ENCODE measurements at places on chromosomes 5 and 9.

- DNase-seq: no peak
These were observed 86.5 kb upstream of the LMX1B start for GRCh38 chr9:126527109-126527825.

DNA sequence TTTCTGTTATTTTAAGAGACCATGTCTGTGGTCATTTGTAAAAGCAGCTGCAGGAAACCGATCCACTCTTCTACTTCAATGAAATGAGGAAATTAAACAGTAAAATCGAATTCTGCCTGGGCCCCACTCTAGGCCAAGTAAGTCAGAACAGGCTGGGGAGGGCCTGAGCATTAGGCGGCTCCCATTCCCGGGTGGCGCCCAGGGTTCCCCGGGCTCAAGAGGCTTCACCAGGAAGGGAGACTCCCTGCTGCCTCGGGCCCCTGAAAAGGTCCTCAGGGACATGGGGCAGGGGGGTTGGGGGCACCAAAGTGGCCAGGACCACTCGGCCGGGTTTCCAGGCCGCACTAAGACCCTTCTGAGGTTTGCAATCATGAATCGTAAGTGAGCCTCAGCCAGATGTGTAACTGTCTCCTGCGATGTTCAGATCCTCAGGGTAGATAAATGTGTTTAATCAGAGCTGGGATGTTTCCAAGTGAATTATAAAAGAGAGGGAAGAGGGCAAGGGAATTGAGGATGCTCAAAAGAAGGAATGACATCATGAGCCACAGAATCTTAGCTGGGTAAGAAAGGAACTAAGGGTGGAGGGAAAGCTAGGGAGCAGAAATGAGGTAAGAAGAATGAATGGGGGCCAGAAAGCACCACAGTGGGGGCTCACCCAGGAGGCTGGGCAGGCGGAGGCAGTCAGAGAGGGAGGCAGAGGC lies 24.6 kb downstream of the MED10 start:
- no peak for DNase-seq

DNA sequence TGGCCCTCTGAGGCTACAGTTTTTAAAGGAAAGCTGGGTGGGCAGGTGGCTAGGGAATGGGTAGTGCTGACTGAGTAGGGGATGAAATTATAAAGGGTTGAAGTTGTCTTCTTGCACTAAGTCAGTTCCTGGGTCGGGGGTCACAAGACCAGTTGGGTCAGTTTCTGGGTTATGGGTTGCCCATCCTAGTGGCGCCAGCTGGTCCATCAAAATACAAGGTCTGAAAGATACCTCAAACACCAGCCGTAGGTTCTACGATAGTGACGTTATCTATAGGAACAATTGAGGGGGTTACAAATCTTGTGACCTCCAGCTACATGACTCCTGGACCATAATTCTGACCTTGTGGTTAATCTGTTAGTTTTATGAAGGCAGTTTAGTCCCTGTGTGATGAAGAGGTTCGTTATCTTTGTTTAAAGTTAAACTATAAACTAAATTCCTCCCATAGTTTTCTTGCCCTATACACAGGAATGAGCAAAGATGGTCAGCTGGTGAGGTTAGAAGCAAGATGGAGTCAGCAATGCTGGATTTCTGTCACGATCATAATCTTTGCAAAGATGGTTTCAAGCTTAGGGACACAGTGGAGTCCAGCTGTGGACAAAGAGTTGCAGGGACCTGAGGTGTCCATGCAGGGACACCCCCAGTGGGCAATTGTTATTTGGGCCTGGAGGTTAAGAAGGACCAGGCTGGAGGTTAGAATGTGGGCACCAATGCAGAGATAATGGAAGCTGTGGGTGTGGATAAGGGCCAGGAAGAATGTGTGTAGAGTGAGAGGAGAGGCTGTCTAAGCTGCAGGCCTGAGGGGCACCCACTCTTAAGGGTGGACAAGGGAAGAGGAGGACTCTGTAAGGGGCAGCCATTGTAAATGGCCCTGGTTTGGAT lies 14.0 kb upstream of the CREBRF start:
- no peak for DNase-seq

DNA sequence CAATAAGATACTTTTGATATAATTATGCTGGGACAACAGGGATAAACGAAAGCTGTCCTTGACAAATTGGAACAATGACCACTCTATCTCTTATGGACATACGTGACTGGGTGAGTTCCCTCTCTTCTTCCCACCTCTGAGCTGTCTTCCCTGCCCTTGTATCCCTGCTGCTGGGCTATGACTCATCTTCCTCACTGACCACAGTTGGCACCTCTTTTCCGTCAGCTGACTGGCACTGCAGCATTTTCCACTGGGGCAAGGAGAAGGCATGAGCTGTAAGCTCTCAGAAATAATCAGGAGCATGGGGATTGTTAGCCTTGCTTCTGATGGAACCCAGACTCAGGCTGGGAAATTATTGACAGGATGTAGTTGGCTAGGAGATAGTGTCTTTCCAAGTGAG lies 48.7 kb downstream of the PCSK1 start:
- DNase-seq: no peak

DNA sequence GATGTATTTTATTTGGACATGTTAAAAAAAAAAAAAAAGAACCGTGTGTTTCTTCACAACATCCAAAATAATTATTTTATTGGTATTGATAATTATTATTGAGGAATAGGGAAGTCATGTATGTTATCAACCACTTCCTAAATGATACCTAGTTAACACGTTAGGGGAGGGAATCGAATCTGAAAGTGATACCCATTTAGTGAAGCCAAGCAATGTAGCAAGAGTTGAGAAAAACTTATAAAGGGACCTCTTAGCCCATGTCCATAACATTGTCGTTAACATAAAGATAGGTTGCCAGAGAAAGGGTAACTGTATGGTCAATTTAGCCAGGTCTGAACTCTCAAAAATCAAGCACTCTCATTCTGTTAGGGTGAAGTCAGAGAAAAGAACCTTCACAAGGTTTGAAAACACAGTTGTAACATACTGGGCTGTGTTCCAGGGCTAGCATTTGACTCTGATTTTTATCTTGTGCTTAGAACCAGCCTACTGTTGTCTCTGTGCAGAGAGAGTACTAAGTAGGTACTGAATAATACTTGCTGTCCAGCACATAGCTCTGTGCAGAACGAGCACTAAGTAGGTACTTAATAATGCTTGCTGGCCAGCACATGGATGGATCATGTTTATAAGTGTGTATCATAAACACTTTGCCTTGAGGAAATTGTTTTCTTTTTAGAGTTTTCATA lies 60.4 kb downstream of the GHR start:
- DNase-seq: no peak

DNA sequence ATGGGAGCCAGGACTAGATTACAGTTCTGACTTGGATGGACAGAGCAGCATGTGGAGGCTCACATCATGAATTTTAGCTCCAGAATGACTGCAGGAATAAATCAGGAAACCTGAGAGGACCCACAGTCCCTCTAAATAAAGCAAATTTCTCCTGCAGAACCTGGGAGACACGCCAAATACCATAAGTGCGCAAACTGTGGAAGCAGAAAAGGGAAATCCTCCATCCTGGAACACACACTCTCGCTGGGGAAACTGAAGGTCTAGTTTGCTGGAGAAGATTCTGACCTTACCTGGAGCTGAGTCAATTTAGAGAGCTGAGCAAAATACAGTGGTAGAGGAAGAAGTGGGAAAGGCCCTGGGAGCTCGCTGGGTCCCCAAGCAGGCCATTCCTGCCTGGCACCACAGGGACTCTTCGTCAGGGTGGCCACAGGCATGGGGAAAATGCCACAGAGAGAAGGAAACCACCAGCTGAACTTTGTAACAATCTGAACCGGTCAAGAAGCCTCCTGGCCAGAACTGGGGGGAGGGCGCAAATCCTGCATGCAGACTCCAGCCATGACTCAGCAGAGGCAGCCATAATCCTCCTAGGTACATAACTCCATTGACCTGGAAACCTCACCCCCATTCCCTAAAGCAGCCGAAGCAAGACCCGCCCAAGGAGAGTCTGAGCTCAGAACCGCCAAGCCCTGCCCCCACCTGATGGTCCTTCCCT lies 390.9 kb downstream of the LRRC70 start:
- DNase-seq: no peak

- DNase-seq: no peak
These were observed 137.5 kb downstream of the BAAT start for GRCh38 chr9:101247297-101247696.

DNA sequence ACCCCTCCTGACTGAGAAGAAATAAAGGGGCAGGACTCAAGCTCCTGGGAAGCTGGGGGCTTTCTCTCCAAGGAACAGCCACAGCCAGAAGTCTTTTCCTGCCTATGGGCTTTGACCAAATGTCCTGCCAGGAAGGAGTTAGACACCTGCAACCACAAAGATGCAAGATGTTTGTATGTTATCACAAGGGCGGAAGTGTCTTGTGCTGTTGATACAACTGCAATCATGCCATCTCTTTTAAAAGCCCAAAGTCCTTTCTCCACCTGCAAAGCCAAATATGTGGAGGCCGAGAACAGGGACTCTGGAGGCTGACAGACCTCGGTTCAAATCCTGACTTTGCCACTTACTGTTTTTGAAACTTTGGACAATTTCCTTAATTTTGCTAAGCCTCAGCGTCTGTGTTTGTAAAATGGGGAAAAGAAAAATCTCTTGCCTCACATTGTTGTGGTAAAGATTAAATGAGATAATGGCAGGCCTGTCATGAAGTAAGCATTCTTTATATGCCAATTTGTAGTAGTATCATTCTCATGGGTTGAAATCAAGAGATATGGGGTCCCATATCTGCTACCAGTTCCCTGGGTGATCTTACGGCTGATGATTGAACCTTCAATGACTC lies 17.0 kb downstream of the HRH2 start:
- no peak for DNase-seq

All from activated CD8-positive, alpha-beta memory T cell treated with anti-CD3 and anti-CD28 coated beads for 48 hours (primary cell).